ENCODE measurements at places on chromosomes 7 and 10.

GRCh38 chr7:15853832-15854470, 167.5 kb upstream of the MEOX2 start:
- DNase-seq: no peak

DNA sequence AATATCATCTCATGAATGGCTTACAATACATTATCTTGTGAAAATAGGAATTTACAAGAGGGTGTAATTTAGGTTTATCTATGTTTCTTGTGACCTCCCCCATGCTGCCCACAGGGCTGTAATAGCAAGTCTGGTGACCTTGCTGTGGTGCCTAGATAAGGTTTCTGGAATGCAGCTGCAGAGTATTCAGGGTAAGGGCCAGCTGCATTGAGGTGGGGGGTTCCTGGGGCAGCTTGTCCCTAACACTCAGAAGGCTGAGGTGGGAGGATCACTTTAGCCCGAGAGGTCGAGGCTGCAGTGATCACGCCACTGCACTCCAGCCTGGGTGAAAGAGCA, 5.3 kb upstream of the DHTKD1 start:
- no peak for DNase-seq

- DNase-seq: peak; percentile 28
Measured at GRCh38 chr10:29479081-29479925, 155.5 kb downstream of the SVIL start.

GRCh38 chr10:89425000-89425399, 10.6 kb downstream of the IFIT5 start:
- no peak for DNase-seq

DNA sequence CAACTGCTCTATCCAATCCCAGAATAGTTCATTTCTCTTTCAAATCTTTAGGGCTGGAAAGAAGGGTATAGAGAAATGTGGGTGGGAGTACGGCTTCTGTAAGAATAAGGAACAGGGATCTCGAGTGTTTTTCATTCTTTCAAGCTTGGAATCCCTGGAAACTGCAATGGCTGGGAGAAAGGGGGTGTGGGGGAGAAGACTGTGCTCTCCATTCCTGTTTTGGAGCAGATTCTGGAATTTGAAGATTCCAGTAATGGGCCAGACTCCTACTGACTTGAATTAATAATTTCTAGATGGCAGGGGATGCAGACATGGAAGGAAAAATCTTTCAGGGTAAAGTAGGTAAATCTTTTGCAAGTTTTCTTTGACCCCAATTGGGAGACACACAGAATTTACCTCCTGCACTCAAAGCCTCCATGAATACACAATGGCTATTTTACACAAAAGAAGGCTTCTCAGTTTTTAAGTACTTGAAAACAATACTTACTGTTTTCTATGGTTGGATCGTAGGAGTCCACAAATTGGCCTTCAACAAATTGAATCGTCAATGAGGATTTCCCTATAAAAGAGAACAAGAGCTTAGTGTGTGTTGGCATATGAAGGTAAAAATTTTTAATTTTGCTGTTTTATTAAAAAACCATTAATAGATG, 29.1 kb downstream of the RHEB start:
- no peak for DNase-seq

GRCh38 chr7:17844022-17844421, 96.3 kb downstream of the SNX13 start:
- DNase-seq: no peak

- no peak for DNase-seq
Measured at GRCh38 chr7:126682176-126682575, 570.6 kb downstream of the GRM8 start.

GRCh38 chr10:112986544-112987190, 36.6 kb downstream of the TCF7L2 start:
- no peak for DNase-seq

GRCh38 chr7:124856299-124856888, 73.2 kb downstream of the POT1 start:
- DNase-seq: peak; percentile 5

GRCh38 chr7:105336009-105336408, 52.7 kb downstream of the SRPK2 start:
- DNase-seq: no peak

GRCh38 chr7:114930829-114931655, 9.1 kb downstream of the MDFIC start:
- DNase-seq: no peak

DNA sequence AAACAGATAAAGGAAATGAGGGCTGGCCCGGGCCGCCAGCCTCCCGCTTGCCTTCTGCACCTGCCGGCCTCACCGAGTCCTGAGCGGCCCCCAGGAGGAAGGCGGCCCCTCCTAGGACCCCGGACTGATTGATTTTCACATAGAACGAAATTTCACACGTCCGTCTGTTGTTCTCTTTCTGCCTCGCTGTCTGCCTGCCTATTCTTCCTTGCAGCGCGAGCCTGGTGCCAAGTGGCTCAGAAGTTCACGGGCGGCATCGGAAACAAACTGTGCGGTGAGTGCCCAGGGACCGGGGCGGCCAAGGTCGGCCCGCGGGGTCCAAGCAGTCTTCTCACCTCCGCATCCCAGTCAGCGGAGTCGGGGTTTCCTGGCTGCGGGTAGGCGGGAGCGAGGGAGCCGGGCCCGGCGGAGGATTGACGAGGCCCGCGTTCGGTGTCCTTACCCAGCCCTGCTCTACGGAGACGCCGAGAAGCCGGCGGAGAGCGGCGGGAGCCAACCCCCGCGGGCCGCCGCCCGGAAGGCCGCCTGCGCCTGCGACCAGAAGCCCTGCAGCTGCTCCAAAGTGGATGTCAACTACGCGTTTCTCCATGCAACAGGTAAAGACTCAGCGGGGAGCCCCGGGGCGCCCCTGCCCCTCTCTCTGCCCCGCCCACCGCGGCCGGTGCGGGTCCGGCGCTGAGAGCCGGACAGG, 967 bp downstream of the GAD2 start:
- DNase-seq: peak; percentile 60

DNA sequence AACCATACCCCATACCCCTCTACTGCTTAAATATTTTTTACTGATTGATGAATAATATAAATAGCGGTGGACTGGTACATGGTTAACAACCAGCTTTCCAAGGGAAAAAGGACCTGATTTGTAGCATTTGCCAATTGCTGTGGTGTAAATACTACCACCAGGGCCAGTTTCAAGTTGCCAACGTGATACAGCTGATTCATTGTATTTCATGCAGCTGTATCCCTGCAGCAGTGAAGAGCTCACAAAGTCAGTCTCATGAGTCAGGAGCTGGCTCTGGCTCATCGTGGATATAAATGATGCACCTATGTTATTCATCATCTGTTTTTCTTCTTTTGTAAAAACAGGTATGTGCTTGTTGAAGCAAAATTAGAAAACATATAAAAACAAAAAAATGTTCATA, 15.2 kb downstream of the CALML5 start:
- no peak for DNase-seq

DNA sequence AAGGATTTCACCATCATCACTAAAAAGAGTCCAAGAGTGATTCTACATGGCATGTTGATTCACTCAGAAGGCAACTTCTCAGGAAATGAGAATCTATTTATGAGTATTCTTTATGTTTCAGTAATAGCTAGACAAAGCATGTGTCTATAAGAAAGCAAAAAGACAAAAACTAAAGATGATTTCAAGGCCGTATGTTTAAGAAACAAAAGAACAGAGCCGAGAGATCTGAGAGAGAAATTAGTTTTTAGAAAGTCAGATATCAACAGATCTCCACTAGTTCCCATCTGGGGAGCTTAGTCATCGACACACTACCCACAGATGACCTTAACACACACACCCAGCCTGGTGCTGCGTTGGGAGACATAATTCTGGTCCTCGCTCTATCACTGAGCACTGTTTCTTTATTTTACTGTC, 21.0 kb downstream of the PIP4K2A start:
- DNase-seq: no peak

- DNase-seq: no peak
Measured at GRCh38 chr7:147182874-147183273, 1066.3 kb downstream of the CNTNAP2 start.

DNA sequence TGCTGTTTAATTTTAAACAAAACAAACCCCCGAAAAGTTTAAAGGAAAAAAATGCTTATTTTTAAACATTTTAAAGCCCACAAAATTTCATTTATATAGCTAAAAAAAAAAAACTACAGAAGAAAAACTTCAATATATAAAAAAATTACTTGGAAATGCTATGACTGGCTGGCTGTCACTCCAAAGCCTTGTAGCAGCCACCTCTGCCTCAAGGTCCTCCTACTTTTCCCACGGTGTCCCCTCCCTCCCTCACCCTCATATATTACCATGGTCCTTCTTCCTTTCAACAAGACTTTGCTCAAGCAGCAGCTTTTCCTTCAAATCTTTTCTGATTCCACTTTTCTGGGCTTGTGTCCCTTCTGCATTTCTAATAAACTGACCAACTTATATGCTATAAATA, 122.0 kb downstream of the TPK1 start:
- no peak for DNase-seq
